Lung microvascular endothelial cell (primary cell): ENCODE measurements at places on chromosomes 6 and 20.

- DNase-seq: no peak
These were observed 207.8 kb downstream of the TTLL2 start for GRCh38 chr6:167532410-167533288.

DNA sequence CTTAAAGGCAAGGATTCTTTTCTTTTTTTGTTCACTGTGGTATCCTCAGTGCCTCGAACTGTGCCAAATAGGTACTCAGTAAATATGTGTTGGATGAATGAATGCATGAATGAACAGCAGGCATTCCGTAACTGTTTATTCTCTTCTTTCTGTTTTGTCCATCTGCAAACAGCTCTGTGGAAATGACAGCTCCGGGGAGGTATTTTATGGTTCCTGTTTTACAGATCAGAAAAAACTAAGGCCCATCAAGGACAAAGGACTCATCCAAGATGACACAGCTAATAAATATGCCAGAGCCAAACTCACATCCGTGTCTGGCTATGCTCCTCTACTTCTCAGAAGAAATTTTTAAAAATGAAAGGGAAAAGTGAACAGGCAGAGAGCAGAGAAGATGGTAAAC, 21.0 kb downstream of the JPH2 start:
- DNase-seq: no peak

DNA sequence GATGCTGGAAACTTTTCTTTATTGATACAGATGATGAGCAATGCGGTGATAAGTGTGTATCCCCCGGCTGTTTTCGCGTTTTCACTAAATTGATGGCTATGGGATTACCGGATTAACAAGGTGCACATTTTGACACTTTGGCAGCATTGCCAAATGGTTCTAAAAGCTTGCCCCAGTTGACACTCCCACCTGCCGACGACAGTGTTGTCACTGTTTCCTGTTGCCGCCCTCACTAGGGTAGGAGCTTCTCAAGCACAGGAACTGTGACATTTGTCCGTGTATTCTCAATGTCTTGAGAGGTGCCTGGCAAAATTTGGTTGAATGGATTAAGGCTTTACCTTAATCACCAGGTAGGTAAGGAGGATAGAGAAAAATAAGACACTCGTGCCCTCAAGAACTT, 9.8 kb upstream of the MAPK13 start:
- peak; percentile 16 for DNase-seq

- DNase-seq: no peak
These were observed 140.6 kb upstream of the SCGN start for GRCh38 chr6:25511376-25511775.

DNA sequence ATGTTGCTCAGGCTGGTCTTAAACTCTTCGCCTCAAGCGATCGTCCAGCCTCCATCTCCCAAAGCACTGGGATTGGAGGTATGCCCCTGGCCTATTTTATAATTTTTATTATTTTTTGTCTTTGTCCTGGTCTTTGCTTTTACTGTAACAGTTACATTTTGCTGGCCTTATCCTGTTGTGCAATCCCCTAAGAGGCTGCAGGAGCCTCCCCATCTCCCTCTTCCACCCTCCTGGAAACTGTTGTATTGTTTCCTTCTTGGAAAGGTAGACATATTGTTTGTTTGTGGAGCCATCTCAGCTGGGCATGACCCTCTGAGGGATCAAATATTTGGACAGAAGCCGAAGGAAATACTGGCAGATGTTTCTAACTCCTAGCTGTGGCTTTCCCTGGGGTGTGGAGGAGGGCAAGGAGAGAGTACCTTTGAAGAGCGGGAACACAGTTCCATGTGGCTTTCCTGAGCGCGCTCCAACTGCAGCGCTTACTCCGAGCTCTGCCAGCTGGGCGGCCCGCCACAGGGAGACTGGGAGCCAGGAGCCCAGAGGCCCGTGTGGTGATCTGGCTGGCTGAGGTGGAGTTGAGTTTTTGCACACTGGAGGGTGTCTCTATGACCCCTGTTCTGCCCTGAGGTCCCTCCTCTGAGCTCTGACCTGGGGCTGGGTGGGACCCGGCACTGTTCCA, 4.9 kb downstream of the MAPK13 start:
- DNase-seq: no peak

GRCh38 chr20:36342331-36343120, 36.4 kb downstream of the DLGAP4 start:
- no peak for DNase-seq

- DNase-seq: no peak
These were observed 52.0 kb downstream of the CSE1L start for GRCh38 chr20:49098136-49098535.

DNA sequence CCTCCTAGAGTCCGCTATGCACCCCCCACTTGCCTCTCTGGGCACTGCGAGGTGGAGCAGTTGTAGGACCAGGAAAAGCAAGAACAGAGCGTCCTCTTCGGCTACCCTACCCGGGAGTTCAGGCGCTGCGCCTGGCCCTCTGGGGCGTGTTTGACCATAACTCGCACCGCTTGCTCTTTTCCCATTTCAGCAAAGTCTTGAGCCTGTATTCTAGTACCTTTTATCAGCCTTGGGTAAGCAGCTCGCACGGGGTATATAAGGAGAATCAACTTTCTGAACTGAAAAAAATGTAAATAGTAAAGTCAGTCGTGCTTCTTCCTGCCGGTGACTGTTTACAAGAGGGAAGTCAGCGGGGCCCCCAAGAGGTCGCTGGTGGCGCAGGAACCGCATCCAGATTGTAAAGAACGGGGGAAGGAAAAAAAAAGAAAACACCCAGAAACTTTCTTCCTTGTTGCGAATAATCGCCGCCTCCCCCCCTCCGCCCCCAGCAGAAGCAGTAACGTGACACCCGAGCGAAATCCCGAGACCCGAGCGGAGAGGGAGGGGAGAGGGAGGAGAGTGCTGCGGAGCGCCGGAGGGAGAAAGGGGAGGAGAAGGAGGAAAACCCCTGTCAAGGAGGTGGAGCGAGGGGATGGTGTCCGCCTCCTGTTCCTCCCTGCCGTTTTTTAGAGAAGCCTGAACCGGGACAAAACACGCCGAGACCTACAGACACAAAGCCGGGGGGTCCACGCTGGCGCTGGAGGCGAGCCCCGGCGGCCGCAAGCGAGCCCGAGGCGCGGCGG, at the start of gene UST:
UST (plus strand) TSS at position 668 of the 782 bp plus-strand sequence. CDS start 401 bp downstream, outside the sequence.
- DNase-seq: peak; percentile 55

- no peak for DNase-seq
These were observed 194.0 kb downstream of the ARHGAP18 start for GRCh38 chr6:129516005-129516404.

- peak; percentile 76 for DNase-seq
These were observed 28.2 kb downstream of the CBFA2T2 start for GRCh38 chr20:33518071-33518470.

DNA sequence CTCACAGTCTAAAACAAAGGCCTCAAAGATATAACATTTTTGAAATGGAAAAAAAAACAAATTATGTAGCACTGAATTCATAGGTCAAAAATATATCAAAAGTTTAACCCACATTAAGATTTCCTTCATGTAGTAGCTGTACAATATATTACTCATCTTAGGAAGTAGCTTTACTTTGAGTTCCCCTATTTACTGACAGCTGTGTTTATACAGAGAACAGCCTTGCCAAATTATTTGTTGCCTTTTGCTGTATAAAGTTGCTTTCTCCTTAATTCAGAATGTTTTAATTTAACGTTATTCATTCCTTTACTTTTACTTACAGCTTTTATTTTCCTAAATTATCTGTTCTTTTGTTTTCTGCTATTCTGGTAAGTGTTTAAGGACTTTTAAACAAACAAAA, 181.0 kb downstream of the COL12A1 start:
- DNase-seq: no peak

DNA sequence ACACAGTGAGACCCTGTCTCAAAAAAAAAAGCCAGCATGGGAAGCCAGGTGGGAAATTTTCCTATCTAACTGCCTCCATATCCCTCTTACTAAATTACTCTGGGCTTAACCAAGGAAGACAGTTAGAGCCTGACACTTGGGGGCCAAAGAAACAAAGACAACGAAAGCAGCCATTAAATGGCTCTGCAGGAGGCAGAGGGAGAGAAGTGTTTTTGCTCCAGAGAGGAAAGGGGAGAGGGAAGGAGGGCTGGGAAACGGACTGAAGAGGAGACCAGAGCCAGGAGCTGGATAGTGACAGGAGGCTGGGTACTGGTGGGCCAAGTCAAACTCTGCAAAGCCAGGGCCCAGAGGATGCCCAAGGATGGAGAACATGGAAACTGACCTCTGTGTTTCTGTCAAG, 10.7 kb upstream of the TGIF2 start:
- no peak for DNase-seq

GRCh38 chr6:17935188-17936149, 52.0 kb downstream of the KIF13A start:
- DNase-seq: no peak

DNA sequence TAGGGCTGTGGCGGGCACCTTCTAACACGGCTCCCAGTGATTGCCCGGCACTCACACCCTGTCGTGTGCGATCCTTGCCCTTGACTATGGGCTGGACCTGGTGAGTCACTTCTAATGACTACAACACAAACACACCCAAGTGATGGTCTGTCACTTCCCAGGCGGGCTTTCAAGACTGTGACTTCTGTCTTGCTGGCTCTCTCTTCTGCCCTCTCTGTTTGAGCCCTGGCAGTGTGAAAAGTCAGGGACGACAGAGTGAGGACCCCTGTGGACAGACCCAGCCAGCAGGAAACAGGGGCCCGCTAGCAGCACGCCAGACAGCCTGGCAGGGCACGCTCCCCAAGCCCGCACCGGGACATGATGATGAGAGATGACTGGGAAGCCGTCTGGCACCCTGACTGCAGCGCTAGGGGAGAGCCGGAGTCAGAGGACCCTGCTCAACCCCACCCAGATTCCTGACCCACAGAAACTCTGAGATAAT, 43.0 kb downstream of the KIF16B start:
- DNase-seq: peak; percentile 59

GRCh38 chr6:22828179-22829062, 259.1 kb downstream of the HDGFL1 start:
- DNase-seq: peak; percentile 97

DNA sequence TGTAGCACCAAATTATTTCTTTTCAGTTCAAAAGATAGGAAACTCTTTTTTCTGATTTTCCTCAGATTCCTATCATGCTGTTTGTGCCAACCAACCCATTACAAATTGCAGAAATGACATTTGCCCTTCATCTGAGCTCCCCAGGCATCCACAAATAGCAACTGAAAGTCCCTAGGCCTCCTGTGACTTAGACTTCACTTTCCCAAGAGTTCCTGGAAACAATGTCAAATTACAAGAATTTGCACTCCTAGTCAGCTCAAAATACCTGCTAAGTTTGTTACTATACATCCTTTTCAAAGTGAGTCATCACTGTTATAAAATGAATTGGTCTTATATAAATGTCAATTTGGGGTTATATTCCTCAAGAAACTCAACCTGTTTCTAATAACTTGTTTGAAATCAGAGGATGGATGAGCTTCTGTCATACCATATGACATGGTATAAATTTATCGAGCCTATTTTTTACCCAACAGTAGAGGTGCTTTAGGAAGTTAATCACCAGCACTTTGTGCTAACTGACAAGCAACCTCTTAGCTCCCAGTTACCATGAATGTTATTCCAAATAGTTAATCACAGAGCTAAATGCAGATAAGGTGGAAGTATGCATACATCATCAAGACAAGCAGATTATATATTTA, 256.5 kb downstream of the HACE1 start:
- DNase-seq: no peak

- no peak for DNase-seq
These were observed 32.4 kb downstream of the NFATC2 start for GRCh38 chr20:51510169-51510568.

DNA sequence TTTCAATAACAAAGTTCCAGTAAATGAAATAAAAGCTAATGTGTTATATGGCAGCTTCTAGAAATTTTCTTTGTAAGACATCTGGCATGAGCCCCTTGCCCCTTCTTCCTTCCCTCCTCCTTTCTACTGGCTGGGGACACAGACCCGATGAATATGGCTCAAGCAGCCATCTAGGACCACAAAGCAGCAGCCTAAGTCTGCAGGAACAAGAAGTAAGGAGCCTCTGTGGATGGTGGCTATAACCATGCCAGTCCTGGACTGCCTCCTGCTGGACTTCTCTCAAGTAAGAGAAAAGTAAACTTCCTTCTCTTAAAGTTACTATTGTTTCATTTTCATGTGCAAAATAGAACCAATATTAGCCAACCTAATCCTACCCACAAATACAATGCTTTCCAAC, 114.9 kb upstream of the DST start:
- DNase-seq: peak; percentile 47

DNA sequence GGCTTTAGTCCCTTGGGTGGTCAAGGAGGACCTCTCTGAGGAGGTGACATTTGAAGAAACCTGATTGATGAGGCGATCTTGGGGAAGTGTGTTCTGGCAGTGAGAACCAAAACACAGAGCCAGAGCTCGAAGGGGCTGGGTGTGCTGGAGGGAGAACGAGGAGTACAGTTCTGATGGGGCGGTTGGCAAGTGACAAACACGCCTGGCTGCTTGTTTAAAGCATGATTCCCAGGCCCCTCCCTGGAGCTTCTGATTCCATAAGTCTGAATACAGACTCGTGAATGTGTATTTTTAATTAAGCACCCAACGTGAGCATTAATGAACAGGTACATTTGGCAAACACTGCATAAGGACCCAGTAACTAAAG, 886 bp upstream of the NFATC2 start:
- DNase-seq: no peak

DNA sequence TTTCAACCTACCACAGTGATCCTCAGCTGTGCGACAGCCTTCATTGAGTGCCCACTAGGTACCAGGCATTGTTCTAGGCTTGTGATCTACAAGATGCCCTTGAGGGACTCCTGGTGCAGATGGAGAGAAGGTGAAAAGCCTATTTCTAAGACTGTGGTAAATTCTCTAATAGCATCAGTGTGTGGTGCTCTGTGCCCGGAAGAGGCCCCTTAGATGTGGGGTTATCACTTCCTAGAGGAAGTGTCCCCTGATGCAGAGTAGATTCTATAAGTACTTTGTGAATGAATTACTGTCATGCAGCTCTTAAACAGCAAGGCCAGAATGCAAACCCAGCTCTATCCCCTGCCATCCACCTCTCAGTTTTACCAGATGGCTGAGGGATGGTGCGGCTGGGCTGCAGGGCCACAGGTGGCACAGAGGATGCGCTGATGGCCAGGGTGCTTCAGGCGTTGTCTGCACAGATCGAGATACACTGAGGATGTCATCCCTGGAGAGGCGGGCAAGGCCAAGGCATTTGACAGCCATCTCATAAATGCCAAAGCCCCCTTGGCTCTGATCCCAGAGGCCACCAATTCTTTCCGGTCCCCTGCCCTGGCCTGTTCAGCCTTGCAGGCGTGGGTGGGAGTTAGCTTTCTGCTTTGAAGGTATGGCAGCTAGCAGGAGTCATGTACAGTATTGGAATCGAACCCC, 96.7 kb downstream of the TOX2 start:
- DNase-seq: no peak

- no peak for DNase-seq
These were observed 101.6 kb upstream of the CEP162 start for GRCh38 chr6:84329077-84329476.
